ENCODE measurements at places on chromosomes 4 and X. TPM values are rescaled to one million over a fixed set of nuclear protein-coding genes. Genes with fewer than 3 reads are reported as not detected.

DNA sequence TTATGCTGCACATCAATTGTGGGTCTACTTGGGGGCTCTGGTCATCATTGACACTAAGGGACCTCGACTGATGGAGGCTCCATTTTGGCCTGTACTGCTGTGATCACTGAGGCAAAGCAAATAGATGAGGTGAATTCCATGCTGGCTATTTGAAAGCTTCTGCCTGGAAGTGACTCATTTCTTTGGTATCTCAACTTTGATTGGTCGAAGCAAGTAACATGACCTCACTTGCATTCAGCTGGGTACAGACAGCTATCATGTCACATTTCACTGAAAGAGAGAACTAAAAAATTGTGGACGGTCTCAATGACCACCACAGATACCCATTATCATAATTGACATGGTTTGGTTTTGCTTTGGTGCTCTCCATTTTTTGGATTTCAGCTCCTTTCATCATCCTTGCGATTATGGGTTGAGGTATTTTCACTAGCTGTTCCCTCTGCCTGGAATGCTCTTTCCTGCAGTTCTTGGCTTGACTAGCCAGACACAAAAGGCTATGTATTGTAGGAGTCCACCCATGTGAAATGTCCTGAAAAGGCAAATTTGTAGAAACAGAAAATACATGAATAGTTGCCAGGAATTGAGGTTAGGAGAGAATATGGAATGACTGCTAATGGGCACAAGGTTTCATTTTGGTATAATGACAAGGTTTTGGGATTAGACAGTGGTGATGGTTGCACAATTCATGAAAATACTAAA, 369.2 kb upstream of the LCORL start:
- DNase-seq: no peak
- H3K4me3 ChIP-seq: no peak overlapping the region
- H3K4me1 ChIP-seq: no peaks in the 10 kb centered on the region
- H3K27me3 ChIP-seq: no peaks in the 10 kb centered on the region

The NXF3 gene
- total RNA-seq: not detected

DNA sequence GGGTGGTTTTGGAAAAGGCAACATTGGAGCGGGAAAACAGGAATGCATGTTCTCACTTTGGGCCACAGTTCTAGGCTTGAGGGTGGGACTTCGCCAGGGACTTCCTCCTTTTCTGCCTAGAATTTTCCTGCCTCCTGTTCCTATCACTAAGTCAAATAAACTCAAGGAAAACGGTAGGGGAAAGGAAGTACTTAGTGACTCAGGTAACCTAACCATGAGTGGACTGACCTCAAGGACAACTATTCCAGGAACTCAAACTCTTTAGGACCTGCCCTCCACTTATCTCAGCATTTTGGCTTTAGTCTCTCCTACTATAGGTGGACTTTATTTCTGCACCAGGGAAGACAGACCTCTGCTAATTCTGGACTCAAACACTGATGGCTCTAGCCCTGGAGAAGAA, 281.7 kb downstream of the ZNF674 start:
- no peak overlapping the region for H3K27ac ChIP-seq
- H3K4me1 ChIP-seq: no peaks in the 10 kb centered on the region
- H3K27me3 ChIP-seq: no peaks in the 10 kb centered on the region

- DNase-seq: no peak
- H3K27me3 ChIP-seq: no peaks in the 10 kb centered on the region
- no peak overlapping the region for H3K4me3 ChIP-seq
- no peaks in the 10 kb centered on the region for H3K36me3 ChIP-seq
Measured at GRCh38 chr4:170106900-170107299, 17.1 kb upstream of the AADAT start.

The SORBS2 gene
- not detected for total RNA-seq

The TSPAN5 gene
- 15.9 TPM for total RNA-seq

- no peaks in the 10 kb centered on the region for H3K36me3 ChIP-seq
- no peaks in the 10 kb centered on the region for H3K4me1 ChIP-seq
- no peaks in the 10 kb centered on the region for H3K27me3 ChIP-seq
- H3K27ac ChIP-seq: no peak overlapping the region
- H3K4me3 ChIP-seq: no peak overlapping the region
Measured at GRCh38 chr4:74671080-74671698, 123.1 kb downstream of the BTC start.
